ENCODE measurements at places on chromosomes 1 and 21.

- no peak for DNase-seq
Measured at GRCh38 chr1:115492019-115492595, 149.7 kb upstream of the VANGL1 start.

GRCh38 chr1:5765483-5765882 is 226.7 kb downstream of the NPHP4 start:
- no peak for DNase-seq

- DNase-seq, result no peak
Measured at GRCh38 chr1:52746189-52746588, 19.9 kb downstream of the ZYG11B start.

GRCh38 chr1:27876341-27877114 is 4.2 kb downstream of the THEMIS2 start:
- DNase-seq, result no peak

DNA sequence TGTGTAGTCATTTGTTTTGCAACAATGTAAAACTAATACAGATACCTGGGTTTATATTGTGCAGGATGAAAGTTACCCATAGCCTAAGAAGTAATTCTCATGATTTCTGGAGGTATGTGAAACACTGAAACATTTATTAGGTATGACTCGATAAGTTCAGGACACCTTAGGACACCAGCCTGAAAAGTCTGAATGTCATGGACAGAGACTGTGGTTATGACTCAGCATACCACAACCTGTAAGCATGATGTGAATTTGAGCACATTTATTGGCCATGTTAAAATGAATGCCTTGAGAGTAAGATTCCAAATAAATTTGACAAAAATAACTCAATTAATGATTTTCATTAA is 1471.7 kb upstream of the B3GALT2 start:
- DNase-seq, result peak; percentile 78
